ENCODE measurements at places on chromosomes 4 and X. TPM values are rescaled to one million over a fixed set of nuclear protein-coding genes. Genes with fewer than 3 reads are reported as not detected.

Gene IQSEC2
- 0.39 TPM for total RNA-seq

DNA sequence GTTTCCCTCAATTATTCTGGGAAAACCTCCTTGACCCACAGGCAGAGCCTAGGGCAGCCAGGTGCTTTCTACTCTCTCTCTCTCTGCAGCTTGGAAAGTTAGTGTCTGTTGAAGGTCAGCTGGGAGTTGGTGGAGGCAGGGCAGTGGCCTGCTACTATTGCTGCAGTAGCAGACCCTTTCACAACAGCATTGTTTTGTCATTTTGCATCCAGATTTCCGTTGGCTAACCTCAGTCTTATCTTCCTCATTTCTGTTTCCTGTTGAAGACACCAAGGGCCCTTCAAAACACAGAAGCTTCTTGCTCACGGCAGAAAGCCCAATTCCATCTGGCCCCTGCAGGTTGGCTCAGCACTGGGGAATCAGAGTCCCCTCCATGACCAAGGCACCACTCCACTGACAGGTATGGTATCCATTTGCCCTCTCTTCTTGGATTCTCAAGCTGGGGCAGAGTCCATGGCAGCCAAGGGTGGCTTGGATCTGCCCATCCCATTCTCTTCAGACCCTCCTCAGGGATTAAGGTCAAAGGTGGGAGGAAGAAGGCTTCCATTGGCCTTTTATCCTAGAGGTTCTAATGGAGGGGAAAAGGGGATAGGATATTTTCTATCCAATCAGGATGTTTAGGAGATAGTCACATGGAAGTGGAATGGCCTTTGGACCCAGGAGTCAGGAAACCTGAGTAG is 24.6 kb downstream of the VSIG4 start:
- DNase-seq, result no peak

- no peak for DNase-seq
These were observed 941.5 kb downstream of the DMD start for GRCh38 chrX:32269866-32270265.

GRCh38 chr4:51850294-51850693 is 7.3 kb downstream of the DCUN1D4 start:
- DNase-seq, result no peak

GRCh38 chr4:188975271-188975670 is 836.0 kb downstream of the TRIML1 start:
- no peak for DNase-seq
